ENCODE measurements at places on chromosomes 11 and 22. TPM values are rescaled to one million over a fixed set of nuclear protein-coding genes. Genes with fewer than 3 reads are reported as not detected.

DNA sequence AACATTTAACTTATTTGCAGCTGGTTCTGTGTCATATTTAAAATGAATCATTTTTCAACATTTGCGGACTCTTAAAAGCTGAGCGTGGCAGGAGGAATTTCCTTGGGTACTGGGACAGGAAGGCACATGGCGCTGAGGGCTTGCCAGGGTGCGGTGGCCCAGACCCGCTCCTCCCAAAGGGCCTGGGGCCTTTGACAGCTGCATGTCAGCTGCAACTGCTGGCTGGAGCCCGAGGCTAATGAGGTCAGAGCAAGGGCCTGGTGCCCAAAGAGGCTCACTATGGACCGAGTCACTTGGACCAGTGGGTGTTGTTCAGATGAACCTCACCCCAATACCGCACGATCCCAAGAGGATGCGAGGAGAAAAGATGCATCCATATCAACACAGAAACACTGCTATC, 326.9 kb downstream of the CTTN start:
- DNase-seq = no peak

DNA sequence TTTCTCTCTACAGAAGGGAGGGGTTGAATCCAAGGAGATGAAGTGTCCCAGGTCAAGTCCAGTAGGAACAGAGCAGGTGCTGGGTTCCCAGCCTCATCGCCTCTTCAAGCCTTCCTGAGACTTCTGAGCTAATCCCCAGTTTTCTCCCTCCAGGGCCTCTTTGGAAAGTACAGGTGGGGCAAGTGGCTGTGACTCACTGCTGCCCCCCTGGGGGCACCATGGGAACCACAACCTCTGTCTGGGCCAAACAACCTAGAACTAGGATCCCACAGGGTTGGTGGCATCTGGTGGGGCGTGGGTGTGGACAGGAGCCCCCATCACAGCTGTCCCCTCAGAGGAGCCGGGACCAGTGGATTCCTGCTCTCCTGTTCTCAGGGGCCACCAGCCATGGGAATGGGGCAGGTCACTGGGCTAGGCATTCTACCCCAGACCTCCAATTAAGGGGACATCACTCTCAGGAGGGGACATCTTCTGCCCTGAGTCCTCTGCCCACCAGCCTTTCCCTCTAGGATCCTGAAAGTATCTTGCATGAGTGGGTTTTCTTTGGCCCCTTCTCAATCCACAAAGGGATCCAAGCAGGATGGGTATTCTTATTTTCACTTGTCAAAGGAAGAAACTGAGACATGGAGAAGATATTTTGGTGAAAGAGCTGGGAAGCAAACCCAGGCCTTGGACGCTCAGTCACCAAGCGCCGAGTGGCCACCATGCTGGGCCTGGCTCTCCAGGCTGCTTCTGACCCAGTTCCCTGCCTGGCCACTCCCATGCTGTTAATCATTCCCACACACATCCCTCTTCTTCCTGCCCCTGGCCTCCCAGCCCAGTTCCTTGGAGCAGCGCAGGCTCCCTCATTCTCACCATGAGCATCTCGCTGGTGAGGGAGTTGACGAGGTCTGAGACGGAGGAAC, 23.8 kb downstream of the LRRC10B start:
- DNase-seq = no peak

DNA sequence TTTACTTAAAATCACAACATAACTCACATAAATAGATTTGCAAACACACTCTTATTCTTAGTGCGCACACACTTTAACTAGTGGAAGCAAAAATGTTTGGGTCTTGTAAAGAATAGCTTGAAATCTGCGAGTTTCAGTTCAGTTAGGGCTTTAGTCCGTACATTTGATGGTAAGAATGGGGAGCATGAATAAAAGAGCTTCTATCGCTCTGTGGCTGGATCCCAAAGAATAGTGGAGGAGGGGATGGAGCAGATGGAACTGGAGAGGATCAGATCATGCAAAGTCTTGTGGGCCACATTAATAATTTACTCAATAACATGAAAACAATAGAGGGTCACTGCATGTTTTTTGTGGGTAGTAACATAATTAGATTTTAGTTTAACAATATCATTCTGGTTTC, 44.3 kb downstream of the DNHD1 start:
- no peak for DNase-seq

DNA sequence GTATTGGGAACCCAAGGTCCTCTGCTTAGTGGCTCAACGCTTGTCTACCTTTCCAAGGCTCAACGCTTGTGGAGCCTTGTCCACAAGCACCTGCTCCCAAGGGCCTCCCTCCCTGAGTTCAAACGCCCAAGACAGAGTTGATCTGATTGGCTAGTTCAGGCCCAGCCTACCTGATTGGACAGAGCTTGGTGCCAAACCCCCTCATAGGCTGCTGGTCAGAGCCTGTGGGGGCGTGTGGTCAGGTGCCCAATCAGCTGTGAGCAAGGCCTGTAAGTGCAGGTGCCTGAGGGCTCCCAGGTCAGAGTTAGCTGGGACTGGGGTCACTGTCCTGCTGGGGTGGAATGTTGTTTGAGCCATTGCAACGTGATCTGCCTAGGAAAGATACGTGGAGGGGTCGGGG, 16.9 kb upstream of the TMPRSS6 start:
- no peak for DNase-seq

DNA sequence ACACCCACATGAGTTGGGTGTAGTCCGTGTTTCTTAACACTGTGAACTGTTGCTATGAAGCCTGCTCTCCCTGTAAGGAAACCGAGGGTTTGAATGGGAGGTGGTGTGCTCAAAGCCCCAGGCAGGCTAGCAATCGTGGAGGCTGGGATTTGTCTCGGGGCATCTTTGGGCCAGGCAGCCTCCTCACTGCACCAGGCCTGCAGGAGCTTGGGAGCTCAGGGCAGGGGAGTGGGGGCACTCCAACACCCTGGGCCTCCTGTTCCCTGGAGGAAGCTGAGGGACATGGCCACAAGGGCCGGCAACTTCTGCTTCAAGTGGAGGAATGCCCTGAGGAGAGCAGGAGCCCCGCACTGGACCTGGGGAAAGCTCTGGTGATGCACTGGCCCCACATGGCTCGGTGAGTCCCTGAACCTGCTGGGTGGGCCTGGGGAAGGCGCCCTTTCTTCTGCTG, 164.7 kb upstream of the B3GAT1 start:
- DNase-seq = no peak

DNA sequence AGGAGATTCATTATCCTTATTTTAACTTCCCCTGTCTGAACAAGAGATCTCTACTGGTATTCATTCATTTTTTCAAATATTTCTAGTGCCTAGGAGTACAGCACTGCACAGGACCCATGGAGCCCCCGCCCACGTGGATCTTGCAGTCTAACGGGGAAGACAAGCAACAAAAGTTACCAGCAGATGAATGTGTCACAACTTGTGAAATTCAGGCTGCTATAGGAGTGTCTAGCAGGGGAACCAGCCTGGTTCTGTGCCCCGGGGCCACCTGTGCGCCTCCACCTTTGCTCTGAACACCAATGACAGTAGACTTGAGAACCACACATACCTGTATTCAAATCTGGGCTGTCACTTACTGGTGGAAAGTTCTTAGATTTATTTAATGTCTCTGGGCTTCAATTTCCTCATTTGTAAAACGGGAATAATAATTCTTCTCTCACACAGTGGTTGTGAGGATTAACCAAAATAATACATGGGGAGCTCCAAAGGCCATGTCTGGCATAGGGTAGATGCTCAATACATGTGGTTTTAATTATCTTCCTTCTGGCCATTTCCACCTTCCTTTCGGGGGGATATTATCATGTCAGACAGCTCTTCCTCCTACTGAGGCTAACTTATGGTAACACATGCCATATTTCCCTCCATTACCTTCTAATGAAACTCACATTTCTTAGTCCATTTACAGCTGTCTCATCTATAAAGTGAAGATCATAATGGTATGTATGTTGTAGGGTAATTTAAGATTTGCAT, 17.8 kb downstream of the POU2AF1 start:
- DNase-seq = no peak

- DNase-seq = no peak
Measured at GRCh38 chr11:6813656-6814055, 14.2 kb upstream of the OR6A2 start.

DNA sequence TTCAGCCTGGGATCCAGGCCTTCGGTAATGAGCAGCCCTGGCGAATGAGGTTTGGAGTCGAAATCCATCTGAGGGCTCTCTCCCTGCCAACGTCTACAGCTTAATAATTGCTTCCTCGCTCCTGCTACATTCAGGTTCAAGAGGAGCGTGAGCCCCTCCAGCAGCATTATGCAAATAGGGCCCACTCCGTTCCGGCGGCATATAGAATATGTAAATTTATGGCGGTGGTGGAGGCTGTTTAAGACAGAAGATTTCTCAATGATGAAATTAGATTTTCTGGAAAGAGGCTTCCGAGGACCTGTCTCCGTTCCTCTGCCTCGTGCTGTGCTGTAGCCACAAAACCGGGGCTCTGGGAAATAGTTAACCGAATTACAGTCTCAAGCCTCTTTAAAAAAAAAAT, 402.8 kb downstream of the MIAT start:
- DNase-seq = no peak

MAPK8IP1 gene
- 4.3 TPM for total RNA-seq

SYCE3 gene
- total RNA-seq = not detected

ACR gene
- not detected for total RNA-seq

RASL10A gene
- 1.2 TPM for total RNA-seq
